Stimulated activated CD4-positive, alpha-beta T cell treated with anti-CD3 and anti-CD28 coated beads, Interleukin-2, amount 100 ng/mL, for 48 hours (primary cell): ENCODE measurements at places on chromosomes 11 and 22.

- DNase-seq = peak; percentile 45
Measured at GRCh38 chr11:17298302-17298701, 21.8 kb downstream of the NUCB2 start.

DNA sequence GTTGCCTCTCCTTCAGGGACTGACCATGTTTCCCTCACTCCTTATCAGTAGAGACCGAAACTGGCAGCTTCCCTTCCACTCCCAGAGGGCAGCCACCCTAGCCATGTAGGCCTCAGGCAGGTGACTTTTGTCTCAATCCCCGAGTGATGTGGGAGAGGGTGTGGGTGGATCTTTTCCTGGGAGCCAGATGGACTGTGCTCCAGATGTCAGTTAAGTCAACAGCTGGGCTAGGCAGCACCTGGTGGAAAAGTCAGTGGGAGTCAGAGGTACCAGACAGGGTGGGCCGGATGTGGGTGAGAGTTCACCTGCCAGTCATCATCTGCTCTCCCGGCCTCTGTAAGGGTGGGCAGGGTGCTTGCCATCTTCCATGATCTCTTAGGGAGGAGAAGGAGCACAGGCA, 1.9 kb downstream of the BANF1 start:
- DNase-seq = no peak

DNA sequence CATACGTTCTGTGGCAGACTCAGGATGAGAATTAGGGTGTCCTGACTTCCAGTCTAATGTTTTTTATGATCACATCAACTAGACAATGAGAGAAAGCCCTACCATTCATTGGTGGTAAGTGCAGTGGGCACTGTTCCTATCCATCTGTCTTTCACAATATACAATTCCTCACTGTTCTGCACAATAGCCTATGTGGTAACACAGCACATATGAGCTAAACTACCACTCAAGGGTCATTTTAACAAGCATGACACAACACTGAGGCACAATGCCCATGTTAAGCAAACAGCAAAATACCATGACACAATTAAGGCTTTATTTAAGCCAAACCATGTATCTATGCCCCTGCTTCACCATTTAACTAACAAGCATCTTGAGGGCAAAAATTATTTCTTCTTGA, 52.3 kb downstream of the SIK3 start:
- no peak for DNase-seq

DNA sequence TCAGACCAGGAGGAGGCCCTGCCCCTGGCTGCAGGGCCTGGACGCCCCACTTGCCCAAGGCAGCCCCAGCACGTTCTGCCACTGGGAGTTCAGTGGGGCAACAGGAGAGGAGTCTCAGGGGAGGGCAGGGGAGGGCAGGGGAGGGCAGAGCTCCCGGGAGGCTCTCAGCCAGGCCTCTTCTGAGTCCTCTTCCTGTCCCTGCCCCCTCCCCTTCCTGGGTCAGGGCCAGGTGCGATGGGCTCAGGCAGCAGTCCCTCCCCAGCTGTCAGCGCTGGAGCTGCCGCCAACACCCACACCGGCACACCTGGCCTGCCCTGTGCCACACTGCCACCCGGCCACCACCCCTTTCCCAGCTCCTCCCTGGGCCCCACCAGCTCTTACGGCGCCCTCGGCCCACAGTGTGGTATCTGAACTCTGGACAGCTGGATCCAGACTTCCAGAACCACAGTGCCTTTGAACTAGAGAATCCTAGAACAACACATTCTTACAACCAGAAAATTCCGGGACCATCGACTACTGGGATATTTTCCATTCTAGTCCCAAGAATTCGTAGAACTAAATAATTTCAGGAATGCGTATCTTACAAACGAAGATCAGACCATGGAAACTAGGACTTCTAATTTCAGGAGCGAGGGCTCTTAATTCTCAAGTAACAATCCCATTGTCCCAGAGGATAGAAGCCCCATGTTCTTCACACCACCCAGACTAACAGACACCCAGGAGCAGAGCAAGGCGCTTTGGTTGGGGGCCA, 21.8 kb downstream of the RPL3 start:
- no peak for DNase-seq

- DNase-seq = no peak
Measured at GRCh38 chr22:25748140-25748539, 6.2 kb downstream of the MYO18B start.

GRCh38 chr11:65321828-65322485, 7.3 kb downstream of the CDC42EP2 start:
- DNase-seq = no peak

DNA sequence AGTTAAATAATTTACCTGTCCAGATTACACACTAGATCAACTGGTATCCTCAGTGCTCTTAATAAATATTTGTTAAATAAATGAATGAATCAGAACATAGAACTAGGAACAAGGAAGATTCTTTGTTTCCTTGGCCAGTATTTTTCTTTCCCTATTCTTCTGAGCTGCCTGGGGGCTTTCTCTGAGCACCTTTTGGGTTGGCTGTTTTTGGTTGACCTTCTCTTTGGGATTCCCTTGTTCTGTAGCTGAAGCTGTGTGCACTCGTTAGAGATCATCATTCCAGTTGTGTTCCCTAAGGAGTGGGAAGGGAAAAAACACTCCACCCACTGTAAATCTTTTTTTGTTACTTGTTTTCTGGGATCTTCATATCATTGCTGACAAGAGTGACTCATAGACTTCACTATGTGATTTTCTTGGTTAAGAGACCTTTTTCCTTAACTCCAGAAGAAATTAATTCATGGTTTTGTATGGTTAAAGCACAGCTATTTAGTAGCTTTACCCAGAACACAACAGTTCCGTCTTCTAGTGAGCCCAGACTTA, 84.3 kb downstream of the STIM1 start:
- no peak for DNase-seq
